ENCODE measurements at places on chromosomes 5 and 9.

- DNase-seq: no peak
Observed at GRCh38 chr5:38923661-38924451, 78.0 kb downstream of the OSMR start.

DNA sequence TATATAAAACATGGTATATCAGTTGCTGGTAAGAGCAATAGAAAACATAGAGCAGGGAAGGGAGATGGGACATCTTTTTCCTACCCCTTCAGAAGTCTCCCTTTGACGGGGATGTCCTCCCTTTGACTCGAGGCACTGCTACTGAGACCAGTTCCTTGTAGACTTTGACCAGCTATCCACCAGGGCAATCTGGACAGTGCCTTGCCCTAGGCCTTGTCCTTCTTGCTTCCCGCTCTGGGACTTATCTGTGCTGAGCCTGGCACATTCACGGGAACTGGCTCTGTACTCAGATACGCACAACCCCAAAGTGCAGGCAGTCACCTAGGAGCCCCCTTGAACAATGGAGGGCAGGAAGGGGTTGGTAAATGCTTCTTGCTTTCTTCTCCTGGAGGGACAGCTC, 116.6 kb upstream of the ANKH start:
- no peak for DNase-seq

DNA sequence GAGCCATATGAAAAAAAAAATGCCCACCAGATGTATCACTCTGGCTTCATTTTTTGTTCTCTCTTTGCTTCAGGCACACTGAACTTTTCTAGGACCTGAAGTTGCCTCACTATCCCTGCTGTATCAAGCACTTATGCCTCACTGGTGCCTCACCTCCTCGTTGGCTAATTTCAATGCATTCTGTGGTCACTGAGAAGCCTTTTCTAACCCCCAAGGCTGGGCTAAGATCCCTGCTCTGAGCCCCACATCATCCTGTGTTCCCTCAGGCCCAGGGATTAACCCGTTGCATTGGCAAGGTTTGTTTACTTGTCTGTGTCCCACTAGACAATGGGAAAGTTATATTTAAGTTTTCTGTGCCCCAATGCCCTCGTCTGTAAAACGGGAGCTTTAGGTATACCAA, 362.7 kb downstream of the OSTF1 start:
- DNase-seq: no peak

GRCh38 chr5:150261231-150261630, 28.3 kb downstream of the CAMK2A start:
- DNase-seq: no peak

DNA sequence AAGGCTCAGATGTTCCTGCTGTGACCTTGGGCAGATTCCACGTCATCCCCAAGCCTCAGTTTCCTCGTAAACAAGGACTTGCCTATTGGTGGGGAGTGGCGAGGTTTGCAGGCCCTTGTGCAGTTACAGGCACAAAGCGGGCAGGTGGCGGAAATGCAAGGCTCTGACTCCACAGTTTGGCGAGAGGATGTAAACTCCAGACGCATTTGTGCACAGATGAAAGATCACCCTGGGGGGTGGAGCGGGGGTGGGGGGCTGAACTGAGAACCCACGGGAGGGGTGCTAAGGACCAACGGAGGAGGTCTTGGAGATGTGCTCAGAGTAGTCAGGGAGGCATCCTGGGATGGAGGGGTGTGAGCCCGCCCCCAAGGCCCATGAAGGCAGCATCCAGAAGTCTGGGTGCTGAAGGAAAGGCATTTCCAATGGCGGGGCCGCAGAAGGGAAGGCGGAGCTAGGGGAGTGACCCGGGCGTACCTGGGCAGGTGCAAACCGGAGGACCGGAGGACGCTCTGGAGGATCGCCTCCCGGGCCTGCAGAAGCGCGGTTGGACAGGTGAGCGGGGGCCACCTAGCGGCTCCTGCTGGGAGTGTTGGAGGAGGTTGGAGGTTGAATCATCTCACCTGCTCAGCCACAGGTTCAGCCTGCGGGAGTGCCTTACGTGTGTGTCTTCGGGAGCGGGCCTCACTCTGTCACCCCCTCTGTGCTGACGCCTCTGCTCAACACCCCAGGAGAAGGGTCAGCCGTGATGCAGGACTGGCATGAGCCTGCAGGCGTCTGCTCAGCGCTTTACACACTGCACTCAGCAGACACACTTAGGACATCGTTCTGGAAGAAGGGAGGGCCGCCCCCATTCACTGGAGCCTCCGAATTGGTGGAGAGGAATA, 1.9 kb upstream of the FIBCD1 start:
- DNase-seq: peak; percentile 73

DNA sequence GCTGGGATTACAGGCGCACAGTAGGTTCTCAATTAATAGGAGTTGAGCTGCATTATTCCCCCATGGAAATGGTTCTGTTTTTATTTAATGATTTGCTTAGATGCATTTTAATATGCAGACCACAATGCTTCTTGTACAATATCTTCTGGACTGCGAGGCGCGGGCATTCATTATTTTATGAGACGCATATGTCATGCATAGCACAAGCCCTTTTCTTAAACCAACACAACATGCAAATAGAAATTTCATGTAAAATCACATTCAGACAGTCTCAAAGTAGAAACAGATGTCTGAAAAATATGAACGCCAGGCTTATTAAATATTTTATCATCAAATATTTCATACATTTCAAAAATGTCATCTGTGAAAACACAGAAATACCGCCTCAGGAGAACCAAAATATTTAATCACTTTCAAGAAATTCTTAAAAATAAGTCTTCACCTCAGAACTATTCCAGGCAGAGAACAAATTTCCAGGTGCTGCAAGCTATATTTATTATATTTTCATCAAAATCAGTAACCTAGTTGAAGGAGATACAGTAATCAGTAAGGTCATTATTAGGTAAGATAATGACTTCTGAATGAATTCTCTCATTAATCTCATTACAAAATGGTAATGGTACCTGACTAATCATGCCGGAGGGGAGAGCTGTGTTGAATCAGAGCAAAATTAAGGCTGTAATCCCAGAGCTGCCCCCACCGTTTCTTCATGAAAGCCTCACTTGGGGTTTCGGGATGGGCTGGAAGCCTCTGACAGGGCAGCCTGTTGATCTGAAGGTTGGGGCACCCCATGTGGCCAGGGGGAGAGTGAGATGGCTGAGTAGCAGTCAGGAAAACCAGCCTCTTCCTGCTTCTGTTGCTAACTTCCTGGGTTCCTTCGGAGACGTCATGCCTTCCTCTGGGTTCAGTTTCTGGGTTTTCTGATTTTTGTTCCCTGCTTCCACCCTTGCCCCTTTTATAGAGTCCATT, 133.9 kb upstream of the ZNF618 start:
- no peak for DNase-seq

DNA sequence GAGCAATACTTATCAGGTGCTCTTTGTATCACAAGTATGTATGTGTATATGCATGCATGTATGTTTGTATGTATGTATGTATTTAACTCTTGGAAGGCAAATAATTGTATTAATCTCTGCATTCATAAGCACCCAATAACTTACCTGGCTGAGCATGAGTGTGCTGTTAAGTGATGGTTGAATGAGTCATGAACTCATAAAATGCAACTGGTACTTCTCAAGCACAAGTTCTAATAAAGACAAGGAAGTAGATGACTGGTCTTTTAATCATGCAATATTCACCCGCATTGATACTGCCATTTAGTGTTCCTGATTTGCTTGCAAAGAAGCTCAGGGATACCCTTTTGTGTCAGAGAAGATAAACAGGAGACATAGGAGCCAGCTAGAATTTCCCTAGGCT, 204.9 kb upstream of the TRPM3 start:
- no peak for DNase-seq

DNA sequence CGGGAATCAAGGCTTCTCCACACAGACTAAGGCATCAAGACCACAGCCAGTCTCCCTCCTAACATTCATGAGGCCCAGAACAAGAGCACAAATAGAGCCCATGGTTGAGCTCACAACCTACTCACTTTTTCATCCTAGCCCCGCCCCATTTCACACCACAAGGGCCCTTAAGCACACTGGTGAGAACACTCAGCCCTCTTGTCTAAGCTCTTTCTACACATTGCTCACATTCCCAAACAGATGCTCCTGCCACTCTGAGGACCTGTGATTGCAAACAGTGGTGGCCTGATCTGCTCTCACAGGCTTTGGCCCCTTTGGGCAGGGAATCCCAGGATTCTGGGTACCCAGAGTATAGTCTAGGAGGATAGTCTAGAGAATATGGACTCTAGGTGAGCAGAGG, 54.0 kb downstream of the FEM1C start:
- DNase-seq: no peak

DNA sequence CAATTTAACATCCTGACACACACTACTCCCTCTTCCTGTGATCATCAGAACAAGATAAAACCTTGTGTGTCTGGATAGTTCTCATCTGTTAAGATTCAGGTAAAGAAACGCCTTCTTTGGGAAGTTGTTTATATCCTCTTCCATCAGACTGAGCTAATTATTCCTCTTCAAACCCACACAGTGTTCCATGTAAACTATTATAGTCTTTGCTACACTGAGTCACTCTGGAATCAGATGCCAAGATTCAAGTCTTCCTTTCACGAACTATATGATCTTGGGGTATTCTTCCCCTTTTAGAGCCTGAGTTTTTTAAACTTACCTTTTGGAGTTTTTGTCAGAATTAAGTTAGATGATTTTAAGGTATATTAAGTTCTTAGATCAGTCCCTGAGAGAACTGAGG, 2.0 kb downstream of the OR1J1 start:
- no peak for DNase-seq

DNA sequence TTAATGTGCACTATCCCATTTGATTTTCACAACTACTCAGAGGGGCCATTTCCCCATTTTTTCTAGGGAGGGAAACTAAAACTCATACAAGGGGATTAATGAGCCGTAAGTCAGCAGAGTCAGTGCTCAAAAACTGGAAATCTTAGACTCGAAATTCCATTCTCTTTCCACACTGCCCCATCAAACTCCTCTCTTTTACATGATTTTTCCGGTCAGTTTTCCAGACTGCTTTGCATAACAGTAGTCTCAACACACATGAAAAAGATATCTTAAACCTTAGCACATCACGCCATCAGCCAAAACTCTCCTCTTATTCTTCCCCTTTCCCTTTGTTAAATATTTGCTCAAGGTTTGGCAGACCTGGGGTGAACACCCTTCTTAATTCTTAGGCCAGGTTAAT, 332.0 kb downstream of the RFX3 start:
- DNase-seq: no peak

- no peak for DNase-seq
Observed at GRCh38 chr5:126460459-126460858, 37.2 kb downstream of the GRAMD2B start.

GRCh38 chr5:161713042-161713441, 27.5 kb downstream of the GABRA6 start:
- DNase-seq: no peak

DNA sequence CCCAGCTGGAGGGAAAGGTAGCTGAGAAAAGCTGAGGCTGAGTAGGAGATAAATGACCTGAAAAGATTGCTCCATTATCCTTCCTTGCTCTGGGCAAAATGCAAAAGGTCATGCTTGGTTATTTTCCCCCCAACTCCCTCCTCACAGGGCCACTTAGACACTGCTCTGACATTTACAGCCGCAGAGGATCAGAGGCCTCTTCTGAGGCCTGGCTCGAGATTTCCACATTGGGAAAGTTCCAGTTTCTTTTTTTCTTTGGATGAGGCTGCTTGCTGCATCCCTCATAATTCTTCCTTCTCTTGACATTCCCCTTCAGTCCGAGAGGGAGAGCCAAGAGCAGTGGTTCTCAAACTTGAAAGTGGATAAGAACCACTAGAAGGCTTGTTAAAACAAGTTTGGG, 60.1 kb upstream of the HSPA9 start:
- DNase-seq: no peak

DNA sequence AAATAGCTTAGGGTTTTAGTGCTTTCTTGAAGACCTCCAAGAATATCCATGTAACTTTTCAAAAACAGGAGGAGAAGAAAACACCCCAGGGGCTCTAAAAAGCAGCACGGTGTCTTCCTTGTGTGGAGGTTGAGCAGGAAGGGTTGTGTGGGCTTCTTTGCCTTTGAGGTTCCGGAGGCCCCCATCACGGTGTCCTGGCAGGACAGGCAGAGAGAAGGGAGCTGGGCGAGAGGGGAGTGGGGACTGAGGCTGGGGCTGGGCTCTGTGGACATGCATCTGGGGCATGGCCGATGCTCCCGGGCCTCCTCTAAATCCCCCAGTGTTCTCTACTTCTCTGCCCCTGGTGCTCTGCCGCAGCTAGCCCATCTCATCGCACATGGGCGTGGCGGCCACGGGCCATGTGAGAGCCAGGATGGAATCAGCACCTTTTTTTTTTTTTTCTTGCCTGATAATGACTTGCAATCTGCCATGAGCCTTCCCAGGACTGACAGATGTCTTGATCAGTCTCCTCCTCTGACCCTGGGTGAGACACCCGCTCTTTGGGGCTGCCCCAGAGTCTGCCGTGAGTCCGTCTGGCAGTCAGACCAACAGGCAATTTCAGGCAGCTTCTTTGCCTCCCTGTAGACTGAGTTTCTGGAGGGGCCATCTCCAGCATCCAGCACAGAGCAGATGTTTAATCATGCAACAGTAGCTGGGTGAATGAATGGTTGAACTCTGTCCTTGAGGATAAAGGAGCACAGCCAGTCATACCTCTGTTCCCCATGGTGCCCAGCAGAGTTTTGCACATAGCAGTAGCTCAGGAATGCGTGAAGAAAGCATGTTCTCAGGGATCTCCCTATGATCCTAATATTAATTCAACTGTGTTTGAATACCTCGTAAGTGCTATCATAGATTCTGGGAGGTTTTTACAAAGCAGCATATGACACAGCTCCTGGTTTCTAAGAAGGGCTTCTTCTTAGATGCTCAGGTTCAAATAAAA, 12.1 kb downstream of the CXCL14 start:
- no peak for DNase-seq

DNA sequence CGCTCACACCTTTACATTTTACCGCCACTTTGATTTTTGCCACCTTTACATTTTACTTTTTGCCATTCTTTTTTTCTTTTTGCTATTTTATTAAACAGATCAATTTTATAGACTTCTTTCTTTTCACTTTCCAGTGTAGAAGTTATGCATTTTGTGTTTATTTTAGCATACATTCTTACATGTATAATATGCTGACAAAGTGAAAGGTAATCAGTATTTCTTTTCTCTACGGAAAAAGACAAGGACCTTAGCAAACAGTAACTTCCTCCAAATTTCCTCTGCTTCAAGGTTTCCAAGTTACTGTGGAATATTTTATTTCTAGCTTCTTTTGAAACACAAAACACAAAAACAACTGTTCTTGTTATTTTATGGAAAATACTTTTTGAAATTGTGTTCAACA, 97.0 kb downstream of the CEMIP2 start:
- DNase-seq: no peak

DNA sequence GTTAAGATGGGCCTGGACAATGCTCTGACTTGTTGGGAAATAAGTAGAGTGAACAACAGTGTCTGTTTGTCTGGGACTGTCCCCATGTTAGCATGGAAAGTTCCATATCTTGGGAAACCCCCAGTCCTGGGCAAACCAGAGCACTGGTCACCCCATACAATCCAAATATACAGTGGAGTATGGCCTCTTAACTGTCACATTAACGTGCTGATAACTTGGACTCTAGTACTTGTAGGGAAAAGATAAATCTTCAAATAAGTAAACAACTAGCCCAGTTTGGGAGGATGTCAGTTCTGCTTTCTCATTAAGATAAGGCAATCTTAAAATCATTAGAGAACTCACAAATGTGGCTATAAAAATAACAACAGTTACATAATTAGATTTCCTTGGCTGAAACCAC, 47.6 kb upstream of the JAK2 start:
- DNase-seq: no peak

- no peak for DNase-seq
Observed at GRCh38 chr5:169707686-169708085, 70.6 kb downstream of the DOCK2 start.

Data from A549 (cell line).